ENCODE measurements at places on chromosomes 7 and 10.
A peak's percentile ranks its signal among the peaks of the same experiment; 100 is the strongest.

DNA sequence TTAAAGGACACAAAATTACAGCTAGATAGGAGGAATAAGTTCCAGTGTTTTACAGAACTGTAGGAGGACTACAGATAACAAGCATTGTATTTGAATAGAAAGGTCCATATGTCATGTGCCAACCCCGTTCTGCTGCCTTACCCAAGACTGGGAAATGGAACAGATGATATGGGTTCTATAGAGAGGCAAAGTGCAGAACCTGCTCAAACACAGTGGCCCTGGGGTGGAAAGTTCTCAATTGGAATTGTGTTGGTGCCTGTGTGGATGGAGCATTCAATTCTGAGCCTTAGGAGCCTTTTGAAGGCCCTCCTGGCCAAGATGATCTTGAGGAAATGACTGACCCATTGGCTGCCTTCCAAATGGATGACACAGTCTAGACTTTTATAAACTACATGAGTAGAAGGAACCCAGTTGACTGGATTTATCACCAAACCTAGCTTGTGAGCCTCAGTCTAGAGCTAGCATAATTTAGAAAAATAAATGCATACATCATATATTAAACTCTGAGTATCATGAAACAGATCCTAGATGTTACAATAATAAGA is 4.1 kb upstream of the PRSS1 start:
- DNase-seq = peak; percentile 17

- no peak for DNase-seq
Measured at GRCh38 chr7:118052336-118052735, 131.6 kb upstream of the LSM8 start.

GRCh38 chr7:70630440-70630817 is 501.5 kb upstream of the GALNT17 start:
- no peak for DNase-seq

- DNase-seq = no peak
Measured at GRCh38 chr7:141519623-141520022, 31.6 kb upstream of the AGK start.

GRCh38 chr10:96587264-96588059 is 650 bp upstream of the TM9SF3 start:
- DNase-seq = peak; percentile 87

GRCh38 chr7:11648980-11649379 is 183.0 kb downstream of the THSD7A start:
- DNase-seq = peak; percentile 53

DNA sequence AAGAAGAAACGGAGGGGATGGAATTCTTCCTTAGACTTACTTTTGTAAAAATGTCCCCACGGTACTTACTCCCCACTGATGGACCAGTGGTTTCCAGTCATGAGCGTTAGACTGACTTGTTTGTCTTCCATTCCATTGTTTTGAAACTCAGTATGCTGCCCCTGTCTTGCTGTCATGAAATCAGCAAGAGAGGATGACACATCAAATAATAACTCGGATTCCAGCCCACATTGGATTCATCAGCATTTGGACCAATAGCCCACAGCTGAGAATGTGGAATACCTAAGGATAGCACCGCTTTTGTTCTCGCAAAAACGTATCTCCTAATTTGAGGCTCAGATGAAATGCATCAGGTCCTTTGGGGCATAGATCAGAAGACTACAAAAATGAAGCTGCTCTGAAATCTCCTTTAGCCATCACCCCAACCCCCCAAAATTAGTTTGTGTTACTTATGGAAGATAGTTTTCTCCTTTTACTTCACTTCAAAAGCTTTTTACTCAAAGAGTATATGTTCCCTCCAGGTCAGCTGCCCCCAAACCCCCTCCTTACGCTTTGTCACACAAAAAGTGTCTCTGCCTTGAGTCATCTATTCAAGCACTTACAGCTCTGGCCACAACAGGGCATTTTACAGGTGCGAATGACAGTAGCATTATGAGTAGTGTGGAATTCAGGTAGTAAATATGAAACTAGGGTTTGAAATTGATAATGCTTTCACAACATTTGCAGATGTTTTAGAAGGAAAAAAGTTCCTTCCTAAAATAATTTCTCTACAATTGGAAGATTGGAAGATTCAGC is 158.7 kb upstream of the LANCL2 start:
- DNase-seq = no peak

GRCh38 chr10:131860311-131860710 is 40.5 kb upstream of the PPP2R2D start:
- DNase-seq = no peak

DNA sequence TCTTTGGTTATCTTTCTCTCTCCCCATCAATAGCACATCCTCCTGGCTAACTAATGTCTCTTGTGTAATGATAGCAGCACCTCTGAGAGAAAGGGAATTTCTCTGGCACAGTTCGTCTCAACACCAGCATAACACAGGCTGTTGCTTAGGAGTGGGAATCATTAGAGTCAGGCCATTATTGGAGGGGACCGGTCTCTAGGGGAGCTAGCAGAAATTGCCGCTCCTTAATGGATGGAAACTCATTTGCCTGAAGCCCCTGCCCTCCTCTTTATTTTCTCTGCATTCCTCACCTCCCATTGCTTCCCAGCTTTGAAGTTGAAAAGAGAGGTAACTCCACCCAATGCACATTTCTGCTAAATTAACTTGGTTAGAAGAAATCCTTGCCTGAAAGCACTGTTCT is 11.9 kb downstream of the LRRC4 start:
- no peak for DNase-seq

DNA sequence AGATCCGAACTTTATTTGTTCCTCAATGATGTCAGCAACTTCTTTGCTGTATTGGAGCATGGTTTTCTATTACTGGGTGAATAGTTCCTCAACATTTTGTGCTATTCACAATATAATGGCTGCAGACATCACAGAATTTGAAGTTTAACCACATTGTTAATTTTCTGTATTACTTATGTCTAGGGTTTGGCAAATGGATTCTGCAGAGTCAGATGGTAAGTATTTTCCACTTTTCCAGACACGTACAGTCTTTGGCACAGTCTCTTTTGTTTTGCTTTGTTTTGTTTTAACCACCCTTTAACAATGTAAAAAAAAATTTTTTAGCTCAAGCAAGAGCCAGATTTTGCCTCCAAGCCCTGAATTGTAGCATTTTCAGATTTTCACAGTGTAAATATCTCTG is 36.8 kb upstream of the FOXK1 start:
- DNase-seq = no peak

DNA sequence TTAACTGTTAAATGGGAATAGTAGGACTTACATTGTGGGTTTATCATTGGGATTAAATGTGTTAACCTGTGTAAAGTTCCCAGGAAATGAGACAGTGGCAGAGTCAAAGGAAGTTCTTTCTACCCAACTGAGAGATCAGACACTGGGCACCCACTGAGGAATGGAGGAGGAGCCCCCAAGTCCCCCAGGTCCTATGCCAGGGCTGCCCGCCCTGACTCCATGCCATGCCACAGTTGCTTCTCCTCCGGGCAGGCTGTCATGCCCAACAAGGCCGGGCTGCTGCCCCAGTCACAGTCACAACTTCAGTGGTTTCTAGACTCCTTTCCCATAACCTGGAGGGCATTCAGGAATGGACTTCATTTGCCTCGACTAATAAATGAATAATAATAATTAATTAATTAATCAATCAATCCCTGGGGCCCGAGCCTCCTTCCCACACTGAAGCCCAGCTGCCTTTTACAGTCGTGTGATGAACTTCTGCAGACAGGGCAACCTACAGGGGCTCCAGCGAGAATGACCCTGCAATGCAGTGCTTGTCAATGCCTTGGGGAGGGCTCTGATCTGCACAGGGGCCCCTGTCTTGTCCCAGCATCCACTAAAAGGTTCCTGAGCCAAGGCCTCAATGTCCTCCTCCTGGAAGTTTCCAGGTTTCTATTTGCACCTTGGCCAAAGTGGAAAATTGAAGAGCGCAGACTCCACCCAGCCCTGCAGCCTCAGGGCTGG is 32.4 kb downstream of the DRGX start:
- no peak for DNase-seq

GRCh38 chr10:35421553-35422178 is 85.4 kb downstream of the CCNY start:
- peak; percentile 92 for DNase-seq

DNA sequence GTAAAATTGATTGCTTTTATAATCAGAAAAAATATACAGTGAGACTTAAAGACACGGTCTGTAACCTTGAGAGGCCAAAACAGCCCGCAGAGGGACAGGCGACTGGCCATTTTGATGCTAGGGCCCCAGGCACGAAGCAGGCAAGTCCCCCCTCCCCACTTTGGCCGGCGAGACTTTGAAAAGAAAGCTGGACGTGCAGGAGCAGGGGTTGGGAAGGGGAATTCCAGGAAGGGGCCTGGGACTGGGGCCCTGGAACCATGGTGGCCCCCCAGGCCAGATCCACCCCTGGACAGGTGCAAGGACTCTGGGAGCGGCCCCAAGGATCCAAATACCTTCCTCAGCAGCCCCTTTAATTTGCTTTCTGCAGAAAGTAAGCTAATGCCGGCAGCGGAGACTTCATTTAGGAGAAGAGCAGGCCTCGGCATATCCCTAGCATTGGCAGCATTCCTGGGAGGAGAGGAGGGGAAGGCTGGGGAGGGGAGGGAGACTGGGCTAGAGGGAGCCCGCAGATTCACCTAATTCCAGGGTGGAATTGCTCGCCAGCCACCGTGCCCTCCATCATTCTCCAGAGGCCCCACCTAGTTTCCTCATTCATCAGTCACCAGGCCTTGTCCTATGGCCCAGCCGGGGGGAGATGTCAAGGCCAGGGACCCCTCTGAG is 24.9 kb upstream of the TNRC18 start:
- DNase-seq = no peak

GRCh38 chr10:47186941-47187340 is 113.1 kb upstream of the GDF10 start:
- no peak for DNase-seq

- no peak for DNase-seq
Measured at GRCh38 chr7:29647020-29647654, 83.5 kb downstream of the PRR15 start.

DNA sequence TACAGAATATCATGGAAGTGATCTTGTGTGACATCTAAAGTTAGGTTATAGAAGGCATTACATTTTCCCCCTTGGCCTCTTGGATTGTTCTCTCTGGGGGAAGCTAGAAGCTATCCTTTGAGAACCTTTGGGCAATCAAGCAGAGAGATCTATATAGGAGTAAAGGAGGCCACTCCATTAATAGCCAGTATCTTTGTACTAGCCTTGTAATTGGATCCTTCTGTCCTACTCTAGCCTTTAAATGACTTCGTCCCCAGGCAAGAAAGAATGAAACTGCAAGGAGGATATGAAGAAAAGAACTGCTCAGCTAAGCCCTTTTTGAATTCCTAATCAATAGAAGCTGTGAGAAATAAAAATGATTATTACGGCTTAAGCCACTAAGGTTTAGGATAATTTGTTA is 230.9 kb downstream of the AGMO start:
- DNase-seq = no peak

- DNase-seq = peak; percentile 18
Measured at GRCh38 chr10:42488416-42488815, 150.0 kb downstream of the ZNF33B start.

DNA sequence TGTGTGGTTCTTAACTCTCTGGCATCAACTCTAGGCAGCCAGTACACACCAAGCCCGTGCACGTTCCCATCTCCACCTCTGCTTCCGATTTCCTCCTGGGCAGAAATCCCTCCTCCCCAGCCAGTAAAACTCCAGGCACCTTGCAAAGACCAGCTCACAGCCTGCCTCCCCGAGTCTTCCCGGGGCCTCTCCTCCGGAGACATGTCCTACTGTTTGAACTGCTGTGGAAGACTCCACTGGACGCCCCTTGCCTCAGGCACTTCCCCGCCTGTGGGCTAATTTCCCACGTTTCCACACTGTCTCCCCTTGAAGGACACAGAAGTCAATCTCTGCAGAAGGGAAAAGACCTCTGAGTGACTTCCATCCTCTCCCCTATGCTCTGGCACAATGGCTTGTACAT is 210.7 kb upstream of the FRMD4A start:
- no peak for DNase-seq

GRCh38 chr10:94097656-94098055 is 103.9 kb downstream of the PLCE1 start:
- DNase-seq = peak; percentile 28

DNA sequence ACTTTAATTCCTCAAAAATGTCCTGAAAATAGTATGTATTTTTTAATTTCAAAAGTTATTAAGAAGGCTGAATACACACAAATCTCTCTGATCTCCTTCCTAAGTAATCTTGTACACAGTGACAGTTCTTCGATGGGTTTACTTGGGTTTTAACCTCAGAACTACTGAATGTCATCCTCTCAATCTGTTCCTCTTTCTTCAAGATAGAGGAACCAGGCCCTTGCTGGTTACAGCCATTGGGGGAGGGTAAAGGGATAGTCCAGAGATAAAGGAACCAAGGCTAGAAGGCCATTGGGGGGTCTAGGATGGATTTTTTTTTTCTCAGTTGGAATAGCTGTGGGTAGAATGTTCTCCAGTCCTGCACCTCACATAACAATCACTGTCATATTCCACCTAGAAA is 224.9 kb downstream of the SKIDA1 start:
- DNase-seq = no peak

GRCh38 chr10:129495698-129496097 is 28.7 kb downstream of the MGMT start:
- DNase-seq = no peak
